ENCODE measurements at places on chromosomes 2 and 18. TPM values are rescaled to one million over a fixed set of nuclear protein-coding genes. Genes with fewer than 3 reads are reported as not detected.

Gene DUSP19
- 3.8 TPM for total RNA-seq

Gene RBBP8
- total RNA-seq, result 76.4 TPM

Gene ATOH8
- total RNA-seq, result 16.8 TPM

Gene GREB1
- 136 TPM for total RNA-seq

Gene CCDC138
- 19.3 TPM for total RNA-seq

Gene EPB41L5
- 73.6 TPM for total RNA-seq

DNA sequence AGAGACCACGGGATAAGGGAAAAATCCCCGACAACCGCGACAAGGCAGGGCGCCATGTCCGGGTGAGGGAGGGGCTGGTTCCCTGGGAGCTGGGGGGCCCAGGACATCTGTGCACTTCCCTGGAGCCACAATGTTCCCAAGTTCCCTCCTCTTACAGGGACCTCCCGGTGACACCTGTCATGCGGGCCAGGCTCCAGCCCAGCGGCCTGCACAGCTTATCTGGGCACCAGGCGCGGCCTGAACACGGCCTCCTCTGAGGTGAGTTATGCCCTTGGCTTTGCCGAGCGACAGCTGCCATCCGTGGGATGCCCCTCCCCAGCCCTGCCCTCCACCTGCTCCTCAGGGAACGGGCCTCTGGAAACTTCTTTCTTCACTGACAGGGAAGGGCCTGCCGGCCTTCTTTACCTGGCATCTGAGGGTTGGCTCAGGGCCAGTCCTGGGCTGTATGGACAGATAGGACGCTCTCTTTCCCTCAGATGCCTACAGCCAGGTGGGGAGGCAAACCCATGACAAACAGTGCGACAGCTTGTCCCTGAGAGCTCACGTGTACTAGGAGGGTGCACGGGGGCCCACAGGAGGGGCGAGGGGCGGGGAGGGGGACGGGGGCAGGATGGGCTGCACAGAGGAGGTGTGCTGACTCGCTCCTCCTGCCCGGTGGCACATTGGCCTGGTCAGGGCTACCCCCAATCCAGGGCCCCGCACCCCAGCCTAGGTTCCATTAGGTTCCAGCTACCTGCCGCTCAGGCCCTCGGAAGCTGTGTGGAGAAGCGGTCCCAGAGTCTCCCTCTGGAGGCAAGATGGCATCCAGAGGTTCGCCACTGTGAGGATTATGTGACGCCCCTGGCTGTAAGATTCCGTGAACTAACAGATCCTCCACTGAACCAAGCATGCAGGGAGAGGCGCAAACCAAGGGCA lies 34.9 kb upstream of the HPCAL1 start:
- no peak overlapping the region for H3K4me3 ChIP-seq
- no peak overlapping the region for H3K27ac ChIP-seq
- H3K36me3 ChIP-seq, result no peaks in the 10 kb centered on the region
- peak; percentile 40 for DNase-seq

DNA sequence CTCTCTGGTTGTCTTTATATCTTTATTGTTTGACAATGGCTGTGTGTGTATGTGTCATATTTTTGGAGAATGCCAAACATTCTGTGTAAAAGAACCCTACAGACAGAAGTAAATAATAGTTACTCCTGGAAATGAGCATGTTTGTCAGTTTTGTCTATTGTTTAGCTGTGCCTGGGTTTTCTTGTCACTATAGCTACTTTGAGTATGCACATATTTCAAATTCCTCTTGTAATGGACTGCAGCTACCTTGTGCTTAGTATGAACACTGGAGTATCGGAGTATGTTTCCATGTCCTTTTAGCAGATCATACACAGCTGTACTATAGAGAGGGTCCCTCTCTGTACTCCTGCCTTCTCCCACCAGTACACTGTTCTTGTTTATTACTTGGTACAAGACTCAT lies 58.0 kb upstream of the DOCK10 start:
- no peak for DNase-seq
- no peaks in the 10 kb centered on the region for H3K4me1 ChIP-seq
- no peak overlapping the region for H3K27ac ChIP-seq
- no peak overlapping the region for H3K4me3 ChIP-seq

DNA sequence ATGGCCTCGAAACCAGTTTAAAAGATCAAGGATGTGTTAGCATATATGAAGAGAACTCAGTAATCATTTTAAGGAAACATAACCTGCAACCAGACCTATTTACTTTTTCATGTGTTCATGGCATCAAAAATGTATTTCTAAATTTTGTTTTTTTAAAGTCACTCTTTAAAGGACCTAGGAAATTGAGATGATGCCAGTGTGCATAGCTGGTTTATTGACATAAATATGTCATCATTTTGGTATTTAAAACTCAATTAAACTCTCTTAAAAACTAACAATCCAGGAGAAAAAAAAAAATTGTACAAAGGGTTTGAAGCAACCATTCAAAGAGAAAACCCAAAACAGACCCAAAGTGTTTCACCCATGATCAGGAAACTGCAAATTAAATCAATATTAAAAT lies 198.9 kb upstream of the RND3 start:
- H3K27me3 ChIP-seq, result no peaks in the 10 kb centered on the region
- no peak for DNase-seq

DNA sequence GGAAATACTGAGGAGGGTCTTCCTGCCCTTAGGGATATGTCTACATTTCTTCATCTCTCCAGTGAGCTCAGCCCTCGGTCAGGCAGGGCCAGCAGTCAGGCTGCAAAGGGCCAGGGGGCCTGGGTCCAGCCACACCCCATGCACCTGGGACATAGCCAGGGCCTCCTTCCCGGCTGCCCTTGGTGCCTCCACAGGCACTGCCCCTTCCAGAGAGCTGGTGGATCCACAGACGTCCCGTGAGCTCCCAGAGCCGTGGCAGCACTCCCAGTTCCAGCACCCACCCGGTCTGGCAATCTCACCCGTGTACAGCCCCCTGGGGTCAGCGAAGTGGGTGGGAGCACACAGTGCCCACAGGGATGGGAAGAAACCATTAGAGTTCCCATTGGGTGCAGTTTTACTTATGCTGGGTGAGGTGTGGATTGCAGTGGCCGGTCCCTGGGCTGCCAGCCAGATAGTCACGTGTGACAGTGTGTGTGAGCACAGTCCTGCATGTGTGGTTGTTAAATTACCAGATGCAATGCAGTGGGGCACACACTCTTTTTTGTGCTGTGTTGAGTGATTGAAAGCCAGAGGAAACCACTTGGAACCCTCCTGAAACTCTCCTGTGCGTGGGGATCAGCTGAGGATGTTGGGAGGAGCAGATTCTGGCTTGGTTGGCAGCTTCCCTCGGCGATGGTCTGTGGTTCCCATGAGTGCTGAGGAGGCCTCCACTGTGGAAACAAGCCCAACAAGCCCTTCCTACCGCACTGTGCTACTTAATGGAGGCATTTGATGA lies 131.0 kb downstream of the SNTG2 start:
- H3K27me3 ChIP-seq, result no peaks in the 10 kb centered on the region
- H3K4me1 ChIP-seq, result no peaks in the 10 kb centered on the region
- no peak overlapping the region for H3K27ac ChIP-seq
- H3K4me3 ChIP-seq, result no peak overlapping the region
- DNase-seq, result peak; percentile 82

GRCh38 chr2:42435628-42436027 lies 58.2 kb downstream of the KCNG3 start:
- no peak overlapping the region for H3K27ac ChIP-seq
- H3K36me3 ChIP-seq, result no peaks in the 10 kb centered on the region
- no peak overlapping the region for H3K4me3 ChIP-seq

GRCh38 chr18:26134107-26134506 lies 438 bp downstream of the PSMA8 start:
- no peaks in the 10 kb centered on the region for H3K4me1 ChIP-seq
- H3K27ac ChIP-seq, result no peak overlapping the region
- no peaks in the 10 kb centered on the region for H3K27me3 ChIP-seq

- no peak overlapping the region for H3K27ac ChIP-seq
- no peaks in the 10 kb centered on the region for H3K27me3 ChIP-seq
- H3K4me1 ChIP-seq, result no peaks in the 10 kb centered on the region
- H3K36me3 ChIP-seq, result no peaks in the 10 kb centered on the region
- no peak overlapping the region for H3K4me3 ChIP-seq
- no peak for DNase-seq
These were observed 78.6 kb downstream of the PTPRM start for GRCh38 chr18:7645756-7646155.

- H3K4me1 ChIP-seq, result no peaks in the 10 kb centered on the region
- no peak for DNase-seq
- no peaks in the 10 kb centered on the region for H3K27me3 ChIP-seq
- H3K27ac ChIP-seq, result no peak overlapping the region
- H3K4me3 ChIP-seq, result no peak overlapping the region
These were observed 69.7 kb downstream of the ZNF521 start for GRCh38 chr18:25282282-25282681.

DNA sequence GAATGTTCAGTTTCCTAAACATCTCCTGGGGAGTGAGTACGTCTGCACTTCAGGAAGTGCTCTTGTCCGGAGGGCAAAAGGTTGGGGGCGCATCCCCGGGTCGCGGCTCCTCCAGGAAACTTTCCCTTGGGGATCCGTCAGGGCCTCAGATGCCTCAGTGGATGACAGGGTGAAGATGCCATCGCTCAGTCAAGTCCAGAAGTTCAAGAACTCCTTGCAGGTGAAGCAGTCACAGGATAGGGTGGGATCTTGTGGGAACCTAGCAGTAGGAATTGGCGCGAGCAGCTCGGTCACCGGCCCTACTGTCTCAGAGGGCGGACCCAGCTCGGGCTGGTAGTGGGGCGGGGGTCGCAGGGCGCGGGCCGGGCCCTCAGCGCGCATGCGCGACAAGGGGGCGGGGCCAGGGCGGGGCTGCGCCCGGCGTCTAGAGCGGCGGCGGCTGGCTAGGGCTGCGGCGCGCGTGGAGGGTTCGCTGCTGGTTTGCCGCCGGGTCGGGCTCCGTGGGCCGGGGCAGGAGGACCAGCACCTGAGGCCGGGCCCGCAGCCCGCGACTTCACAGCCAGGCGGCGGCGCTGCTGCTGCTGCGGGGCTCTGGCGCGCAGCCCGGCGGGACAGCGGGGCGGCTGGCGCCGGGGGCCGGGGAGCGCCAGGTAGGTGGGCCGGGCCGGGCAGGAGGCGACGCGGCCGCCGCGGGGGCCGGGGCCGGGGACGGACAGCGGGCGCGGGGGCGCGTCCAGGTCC lies at the start of gene INPP4A:
Gene INPP4A (plus strand): TSS at position 423 of the 741 bp plus-strand sequence. CDS start 75,191 bp downstream, outside the sequence.
- H3K27me3 ChIP-seq, result no peaks in the 10 kb centered on the region
- no peaks in the 10 kb centered on the region for H3K36me3 ChIP-seq
- peak within 1 kb of the TSS; percentile 74 for H3K4me3 ChIP-seq
- DNase-seq, result peak; percentile 84
- no peaks in the 10 kb centered on the region for H3K4me1 ChIP-seq

GRCh38 chr2:53813151-53813550 lies 26.3 kb downstream of the ERLEC1 start:
- H3K27ac ChIP-seq, result no peak overlapping the region
- no peak overlapping the region for H3K4me3 ChIP-seq
- no peaks in the 10 kb centered on the region for H3K4me1 ChIP-seq
- no peaks in the 10 kb centered on the region for H3K36me3 ChIP-seq

- no peak overlapping the region for H3K27ac ChIP-seq
- no peaks in the 10 kb centered on the region for H3K4me1 ChIP-seq
- H3K36me3 ChIP-seq, result no peaks in the 10 kb centered on the region
- no peak for DNase-seq
- H3K27me3 ChIP-seq, result no peaks in the 10 kb centered on the region
- H3K4me3 ChIP-seq, result no peak overlapping the region
These were observed 304.8 kb downstream of the RND3 start for GRCh38 chr2:150182566-150183235.

GRCh38 chr2:42136782-42137124 lies 32.4 kb upstream of the EML4 start:
- no peak overlapping the region for H3K27ac ChIP-seq
- H3K4me3 ChIP-seq, result no peak overlapping the region
- H3K4me1 ChIP-seq, result peaks cover 32% of the 10 kb centered on the region
- no peaks in the 10 kb centered on the region for H3K36me3 ChIP-seq

GRCh38 chr2:129484999-129485897 lies 494.2 kb upstream of the RAB6C start:
- no peaks in the 10 kb centered on the region for H3K27me3 ChIP-seq
- H3K4me1 ChIP-seq, result no peaks in the 10 kb centered on the region
- no peaks in the 10 kb centered on the region for H3K36me3 ChIP-seq
- H3K4me3 ChIP-seq, result no peak overlapping the region

DNA sequence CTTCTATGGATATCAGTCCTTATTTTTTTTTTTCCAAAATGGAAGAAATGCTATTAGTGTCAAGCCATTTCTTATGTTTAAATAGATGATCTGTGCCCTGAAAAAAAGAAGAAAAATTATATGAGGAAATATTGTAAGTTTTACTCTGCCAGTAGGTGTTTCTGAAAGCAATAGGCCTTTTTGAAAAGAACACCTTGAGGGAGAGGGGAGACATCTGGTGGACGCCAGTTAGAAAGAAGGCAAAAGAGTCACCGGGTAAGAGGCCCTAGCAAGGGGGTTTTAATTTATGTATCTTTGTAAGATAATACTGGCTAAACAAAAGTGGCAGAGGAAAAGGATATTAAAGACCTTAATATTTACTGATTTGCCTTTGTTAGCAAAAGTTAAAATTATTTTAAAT lies 56.1 kb downstream of the DYNAP start:
- H3K36me3 ChIP-seq, result no peaks in the 10 kb centered on the region
- DNase-seq, result no peak
- no peak overlapping the region for H3K4me3 ChIP-seq
- no peaks in the 10 kb centered on the region for H3K4me1 ChIP-seq
- H3K27ac ChIP-seq, result no peak overlapping the region
- H3K27me3 ChIP-seq, result no peaks in the 10 kb centered on the region

GRCh38 chr2:159961037-159961436 lies 101.4 kb downstream of the PLA2R1 start:
- H3K36me3 ChIP-seq, result no peaks in the 10 kb centered on the region
- no peak for DNase-seq
- H3K4me3 ChIP-seq, result no peak overlapping the region

DNA sequence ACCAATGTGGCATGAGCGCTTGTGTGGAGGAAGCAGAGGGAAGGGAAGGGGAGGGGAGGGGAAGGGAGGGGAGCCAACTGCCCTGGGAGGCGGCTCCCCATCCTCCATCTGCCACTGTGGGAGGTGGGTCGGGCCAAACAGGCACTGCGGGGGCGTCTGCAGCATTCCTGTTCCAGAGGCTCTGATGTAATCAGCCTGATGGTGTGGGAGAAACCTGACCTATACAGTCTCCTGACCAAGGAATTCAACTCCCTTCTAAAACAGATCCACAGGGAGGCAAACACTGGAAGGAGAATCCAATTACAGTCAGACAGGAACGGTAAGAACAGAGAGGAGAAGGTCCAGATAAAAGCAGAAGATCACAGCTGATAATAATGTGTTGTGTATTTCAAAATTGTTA lies 88.8 kb downstream of the CD8B2 start:
- peak; percentile 87 for DNase-seq
- H3K4me1 ChIP-seq, result peaks cover 16% of the 10 kb centered on the region
- H3K4me3 ChIP-seq, result no peak overlapping the region

GRCh38 chr18:45782662-45783061 lies 42.8 kb upstream of the SIGLEC15 start:
- H3K36me3 ChIP-seq, result no peaks in the 10 kb centered on the region
- no peak overlapping the region for H3K4me3 ChIP-seq
- no peaks in the 10 kb centered on the region for H3K4me1 ChIP-seq
- H3K27ac ChIP-seq, result no peak overlapping the region
- no peak for DNase-seq
- no peaks in the 10 kb centered on the region for H3K27me3 ChIP-seq

All from testis (tissue), 5 donors.